T-helper 2 cell (primary cell): ENCODE measurements at places on chromosomes 2 and 18.

DNA sequence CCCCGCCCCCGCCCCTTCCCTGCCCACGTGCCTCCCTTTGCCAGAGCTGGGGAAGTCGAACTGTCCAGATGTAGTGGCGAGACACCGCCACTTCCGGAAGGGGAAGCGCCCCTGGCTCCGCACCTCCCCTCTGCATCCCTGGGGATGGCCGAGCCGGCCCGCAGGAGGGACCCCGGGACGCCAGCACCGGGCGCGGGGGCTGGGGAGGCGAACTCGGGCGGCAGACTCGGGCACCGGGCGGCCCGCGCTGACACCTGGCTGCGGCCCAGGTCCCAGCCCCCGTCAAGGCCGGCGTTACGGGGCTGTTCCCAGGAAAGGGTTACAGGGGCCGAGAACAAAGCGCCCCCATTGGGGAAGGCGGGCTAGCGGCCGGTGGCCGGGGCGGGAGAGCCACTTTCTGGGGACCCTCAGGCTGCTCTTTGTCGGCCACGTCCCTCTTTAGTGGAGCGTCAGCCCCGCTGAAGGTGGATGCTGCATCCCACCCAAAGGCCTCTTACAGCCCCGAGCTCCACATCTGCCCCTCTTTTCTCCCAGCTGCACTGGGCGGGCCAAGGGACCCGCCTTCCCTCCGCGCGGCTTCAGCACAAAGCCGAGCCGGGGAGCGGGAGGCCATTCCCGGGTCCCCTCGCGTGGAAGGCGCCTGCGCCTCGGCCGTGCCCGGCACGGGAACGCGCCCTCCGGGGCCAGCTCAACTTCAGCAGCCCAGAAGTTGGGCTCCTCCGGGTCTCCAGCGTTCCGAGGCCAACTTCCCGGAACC lies 1.3 kb downstream of the SDC1 start:
- DNase-seq: no peak

DNA sequence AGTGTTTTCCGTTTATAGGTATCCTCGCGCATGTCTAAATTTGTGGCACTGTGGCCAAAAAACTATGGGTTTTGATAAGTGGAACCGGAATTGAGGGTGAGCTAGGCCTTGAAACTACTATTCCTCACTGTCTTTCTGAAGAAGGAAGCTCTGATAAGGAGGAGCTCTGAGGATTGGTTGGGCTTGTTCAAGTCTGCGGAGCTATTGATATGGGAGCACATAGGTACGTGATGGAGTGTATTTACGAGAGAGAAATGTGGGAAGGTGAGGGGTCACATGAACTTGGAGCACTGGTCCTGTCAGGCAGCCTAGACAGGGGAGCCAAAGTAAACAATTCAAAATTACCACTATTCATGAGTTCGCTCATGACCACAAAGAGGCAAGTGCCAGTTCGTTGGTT lies 131.4 kb downstream of the BABAM2 start:
- DNase-seq: no peak

GRCh38 chr2:45585267-45585861 lies 25.7 kb downstream of the SRBD1 start:
- DNase-seq: no peak

DNA sequence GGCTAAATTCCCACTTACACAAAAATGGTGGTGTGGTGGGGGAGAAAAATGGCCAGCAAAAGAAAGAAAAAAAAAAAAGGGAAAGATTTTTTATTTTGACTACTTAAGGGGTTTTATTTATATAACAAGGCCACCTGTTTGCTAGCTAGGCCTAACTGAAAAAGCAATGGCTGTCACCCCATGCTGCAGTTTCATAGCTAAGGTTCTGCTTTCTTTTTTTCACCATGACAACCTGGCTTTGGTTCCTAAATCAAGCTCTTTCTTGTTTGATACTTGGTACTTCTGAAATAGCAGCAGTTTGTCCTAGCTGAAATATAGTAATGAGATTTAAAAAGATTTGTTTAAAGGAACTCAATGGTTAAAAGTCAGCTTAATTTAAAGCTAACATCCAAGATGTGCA lies 433.2 kb upstream of the MEX3C start:
- no peak for DNase-seq

DNA sequence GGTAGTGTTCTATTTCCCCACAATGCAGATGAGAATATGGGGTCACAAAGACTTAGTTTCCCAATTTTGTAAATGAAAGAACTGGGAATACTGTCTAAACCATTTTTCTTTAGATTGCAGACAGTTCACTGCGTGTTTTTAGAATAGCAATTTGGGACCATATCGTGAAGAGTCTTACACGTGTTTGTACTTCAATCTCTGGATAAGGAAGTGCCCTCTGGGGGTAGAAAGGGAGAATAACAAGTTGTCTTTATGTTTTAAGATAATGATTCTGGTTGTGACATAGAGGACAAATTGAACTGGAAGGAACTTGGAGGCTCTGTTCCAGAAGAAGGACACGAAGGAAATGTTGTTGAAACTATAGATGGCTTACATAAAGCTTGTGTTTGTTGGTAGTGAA lies 457.7 kb downstream of the CBLN2 start:
- DNase-seq: no peak

- no peak for DNase-seq
Measured at GRCh38 chr2:237092920-237093781, 7.5 kb downstream of the COPS8 start.

GRCh38 chr2:168215813-168216212 lies 31.6 kb downstream of the STK39 start:
- DNase-seq: no peak

DNA sequence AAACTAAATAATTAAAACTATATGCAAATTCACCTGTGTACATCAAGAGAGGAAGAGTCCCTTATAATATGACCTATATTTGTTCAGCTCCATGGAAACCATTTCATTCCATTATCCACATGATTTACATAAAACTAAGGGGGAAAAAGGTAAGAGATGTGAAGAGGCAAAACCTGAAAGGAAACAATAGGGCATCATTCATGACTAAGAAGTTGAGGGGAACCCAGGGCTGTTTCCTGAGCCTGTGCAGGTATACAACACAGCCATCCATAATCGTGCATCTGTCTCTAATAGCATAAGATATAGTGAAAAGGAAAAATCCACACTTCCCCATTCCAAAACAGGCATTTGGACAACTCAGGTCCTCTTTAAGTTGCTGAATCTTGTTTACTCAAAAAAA lies 151.3 kb downstream of the NR4A2 start:
- DNase-seq: no peak

GRCh38 chr2:47783486-47784351 lies 774 bp downstream of the MSH6 start:
- DNase-seq: peak; percentile 62
